ENCODE measurements at places on chromosomes 5 and 9.

DNA sequence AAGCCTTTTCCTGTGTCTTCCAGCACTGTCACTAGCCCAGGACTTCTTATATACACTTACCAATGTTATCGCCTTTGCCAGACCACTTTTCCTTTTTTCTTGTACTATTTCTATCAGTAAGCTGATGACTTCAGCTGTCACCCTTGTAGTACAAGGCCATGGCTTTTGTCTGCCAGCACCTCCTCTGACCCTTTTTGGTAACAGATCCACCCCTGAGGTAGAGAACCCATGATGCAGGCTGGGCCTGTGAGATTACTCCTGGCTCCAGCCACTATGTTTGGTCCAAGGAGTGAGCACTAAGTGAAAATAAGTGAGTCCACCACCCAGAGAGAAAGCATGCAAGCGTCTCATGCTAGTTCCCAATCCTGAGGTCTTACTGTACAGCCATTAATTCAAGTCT is 406.7 kb downstream of the MLLT3 start:
- no peak for DNase-seq

DNA sequence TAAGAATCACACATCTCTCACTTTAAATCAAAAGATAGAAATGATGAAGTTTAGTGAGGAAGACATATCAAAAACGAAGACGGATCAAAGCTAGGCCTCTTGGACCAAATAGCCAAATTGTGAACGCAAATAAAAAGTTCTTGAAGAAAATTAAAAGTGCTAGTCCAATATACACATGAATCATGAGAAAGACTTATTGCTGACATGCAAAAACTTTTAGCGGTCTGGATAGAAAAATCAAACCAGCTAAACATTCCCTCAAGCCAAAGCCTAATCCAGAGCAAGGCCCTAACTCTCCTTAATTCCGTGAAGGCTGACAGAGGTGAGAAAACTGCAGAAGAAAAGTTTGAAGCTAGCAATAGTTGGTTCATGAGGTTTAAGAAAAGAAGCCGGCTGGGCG is 164.4 kb upstream of the PANK3 start:
- DNase-seq, result no peak

DNA sequence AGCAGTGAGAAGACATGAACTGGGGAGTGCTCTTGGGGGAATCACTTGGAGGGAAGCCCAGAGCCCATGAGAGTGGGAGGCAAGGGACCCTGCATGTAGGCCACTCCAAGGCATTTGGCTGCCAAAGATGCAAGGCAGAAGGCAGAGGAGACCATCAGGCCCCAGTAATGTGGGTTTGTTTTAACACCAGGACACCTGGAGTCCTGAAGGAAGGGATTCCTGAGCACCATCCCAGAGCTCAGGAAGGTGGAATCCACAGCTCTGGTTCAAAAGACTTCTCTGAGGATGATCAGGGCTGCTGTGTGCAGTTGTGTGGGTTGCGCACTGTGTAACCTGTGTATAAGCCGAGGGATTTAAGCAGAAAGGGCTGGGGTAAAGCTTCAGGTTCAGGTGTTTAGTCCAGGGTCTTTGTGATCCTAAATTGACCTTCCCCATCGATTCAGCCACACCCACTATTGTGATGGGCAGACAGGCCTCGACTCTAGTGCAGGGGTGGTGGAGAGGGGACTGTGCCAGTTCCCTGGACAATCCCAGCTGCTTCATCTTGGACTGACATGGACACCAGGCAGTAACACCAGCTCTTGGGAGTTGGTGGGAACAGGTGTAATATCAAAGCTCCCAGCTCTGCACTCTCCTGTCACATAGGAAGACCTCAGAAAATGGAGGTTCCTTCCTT is 11.0 kb downstream of the B4GALT7 start:
- DNase-seq, result no peak

DNA sequence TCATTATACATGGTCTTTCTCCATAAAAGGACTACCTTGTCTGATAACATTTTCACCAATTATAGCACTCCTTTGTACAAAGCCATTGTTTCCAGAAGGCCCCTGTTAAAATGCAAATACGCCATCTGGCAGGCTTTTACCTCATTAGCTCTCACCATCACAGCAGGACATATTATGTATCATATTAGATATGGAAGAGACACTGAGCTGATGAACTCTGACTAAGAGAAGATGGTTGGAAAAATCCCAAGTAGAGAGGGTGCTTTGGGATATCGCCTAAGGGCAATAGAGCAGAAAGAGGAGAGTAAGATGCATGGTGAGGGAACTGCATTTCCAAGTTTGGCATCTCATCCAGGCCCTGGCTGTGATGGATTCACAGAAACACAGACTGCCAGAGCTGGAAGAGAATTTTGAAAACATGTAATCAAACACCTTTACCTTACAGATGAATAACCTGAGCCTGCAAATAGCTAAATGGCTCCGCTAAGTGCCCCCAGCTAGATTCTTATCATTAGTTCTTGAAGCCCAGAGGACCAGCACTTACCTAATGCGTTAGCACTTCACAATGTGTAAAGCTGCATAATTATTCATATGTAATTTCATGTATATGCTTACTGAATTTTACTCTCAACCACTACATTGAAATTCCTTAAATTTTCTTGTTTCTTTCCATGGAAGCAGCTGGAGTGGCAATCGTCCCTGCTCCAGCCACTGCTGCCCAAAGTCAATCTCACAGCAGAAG is 393.6 kb upstream of the IZUMO3 start:
- no peak for DNase-seq

- no peak for DNase-seq
Measured at GRCh38 chr9:114411452-114411851, 23.7 kb upstream of the AKNA start.

GRCh38 chr5:65734921-65735320 is 12.9 kb downstream of the NLN start:
- no peak for DNase-seq

GRCh38 chr5:133499895-133500294 is 112.4 kb downstream of the FSTL4 start:
- no peak for DNase-seq

DNA sequence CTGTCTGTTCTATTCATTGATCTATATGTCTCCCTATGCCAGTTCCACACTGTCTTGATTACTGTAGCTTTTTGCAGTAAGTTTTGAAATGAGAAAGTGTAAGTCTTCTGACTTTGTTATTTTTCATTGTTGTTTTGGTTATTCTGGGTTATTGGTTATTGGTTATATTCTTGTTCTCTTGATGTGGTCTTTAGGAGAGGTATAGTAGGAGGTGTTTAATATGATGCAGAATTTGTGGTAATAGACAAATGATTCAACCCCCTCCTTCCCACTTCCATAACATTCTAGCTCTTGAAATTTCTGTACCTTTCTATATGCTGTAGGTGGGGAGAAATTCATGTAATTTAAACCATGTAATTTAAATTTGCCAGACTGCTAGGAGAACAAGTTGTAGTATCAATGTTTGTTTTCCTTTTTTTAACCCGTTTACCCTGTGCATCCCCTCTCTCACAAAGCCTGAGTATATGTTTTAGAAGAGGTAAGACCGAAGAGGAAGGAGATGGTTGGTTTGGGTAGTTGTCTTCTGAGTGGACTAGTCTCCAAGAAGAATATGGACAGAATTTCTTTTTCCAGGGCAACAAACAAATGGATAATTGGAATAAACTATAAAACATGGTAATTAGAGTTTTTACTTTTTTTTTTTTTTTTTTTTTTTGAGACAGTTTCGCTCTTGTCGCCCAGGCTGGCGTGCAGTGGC is 19.2 kb downstream of the ANKHD1 start:
- no peak for DNase-seq

DNA sequence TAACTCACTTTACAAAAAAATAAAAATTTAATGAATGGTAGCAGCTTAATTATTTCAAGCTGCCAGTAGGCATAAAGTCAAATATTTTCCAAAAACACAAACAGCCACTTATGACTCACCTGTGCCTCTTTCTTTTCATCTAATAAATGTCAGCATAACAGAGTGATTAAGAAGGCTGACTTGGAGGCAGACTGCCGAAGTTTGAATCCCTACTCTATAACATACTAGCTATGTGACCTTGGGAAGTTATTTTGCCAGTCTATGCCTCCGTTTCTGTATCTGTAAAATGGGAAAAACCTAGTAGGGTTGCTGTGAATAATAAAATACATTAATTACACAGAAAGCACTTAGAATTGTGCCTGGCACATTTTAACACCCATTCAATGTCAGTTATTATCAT is 33.8 kb downstream of the FANCC start:
- peak; percentile 33 for DNase-seq

DNA sequence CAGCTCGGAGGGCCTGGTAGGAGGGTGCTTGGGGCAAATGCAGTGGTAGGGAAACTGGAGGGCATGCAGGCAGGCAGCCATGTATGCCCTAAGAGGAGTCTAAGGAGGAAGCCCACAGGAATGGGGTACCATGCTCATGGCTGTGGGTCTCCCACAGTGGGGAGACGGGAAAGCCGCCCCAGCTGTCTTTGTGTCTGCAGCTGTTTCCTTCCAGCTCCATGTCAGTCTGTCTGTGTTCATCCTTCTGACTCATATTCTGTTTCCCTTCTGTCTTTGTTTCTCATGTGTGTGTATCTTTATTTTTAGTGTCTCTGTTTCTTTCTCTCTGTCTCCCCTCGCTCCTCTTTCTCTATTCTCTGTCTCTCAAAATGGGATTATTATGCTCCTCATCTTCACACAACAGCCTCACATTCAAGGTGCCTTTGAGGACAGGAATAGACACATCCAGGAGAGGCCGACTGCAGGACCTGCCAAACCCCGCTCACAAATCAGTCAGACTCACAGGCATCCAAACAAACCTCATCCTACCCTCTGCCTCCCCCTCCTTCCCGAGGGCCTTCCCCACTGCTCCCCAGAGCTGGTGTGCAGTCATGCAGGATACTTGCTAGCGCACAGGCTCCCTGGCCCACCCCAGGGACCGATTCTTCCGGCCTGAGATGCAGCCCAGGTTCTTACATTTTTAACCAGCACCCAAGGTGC is 68.4 kb upstream of the RARS1 start:
- no peak for DNase-seq

GRCh38 chr5:133524666-133525065 is 87.7 kb downstream of the FSTL4 start:
- no peak for DNase-seq

Measured in A172 (cell line).